ENCODE measurements at places on chromosomes 4 and X.

GRCh38 chrX:124665621-124666400 lies 319.4 kb downstream of the SH2D1A start:
- no peak for DNase-seq

DNA sequence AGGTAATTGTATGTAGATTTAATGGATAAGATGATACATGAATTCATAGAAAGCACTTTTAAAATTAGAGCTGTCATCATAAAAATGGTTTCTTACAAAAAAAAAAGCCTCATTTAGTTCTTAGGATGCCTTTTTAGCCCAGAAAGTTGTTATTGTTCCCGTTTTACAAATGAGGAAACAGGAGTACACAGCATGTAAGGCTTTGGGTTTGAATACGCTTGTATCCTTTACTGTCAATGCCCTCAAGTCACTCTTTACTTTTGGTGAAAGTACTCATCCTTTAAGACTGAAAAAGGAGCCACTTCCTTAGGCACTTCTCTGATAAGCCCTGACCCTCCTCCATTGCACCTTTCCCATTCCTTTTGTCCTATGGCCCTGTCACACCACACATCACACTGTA lies 4.9 kb downstream of the EREG start:
- DNase-seq, result no peak

GRCh38 chr4:2341911-2342652 lies 76.4 kb downstream of the ZFYVE28 start:
- no peak for DNase-seq

DNA sequence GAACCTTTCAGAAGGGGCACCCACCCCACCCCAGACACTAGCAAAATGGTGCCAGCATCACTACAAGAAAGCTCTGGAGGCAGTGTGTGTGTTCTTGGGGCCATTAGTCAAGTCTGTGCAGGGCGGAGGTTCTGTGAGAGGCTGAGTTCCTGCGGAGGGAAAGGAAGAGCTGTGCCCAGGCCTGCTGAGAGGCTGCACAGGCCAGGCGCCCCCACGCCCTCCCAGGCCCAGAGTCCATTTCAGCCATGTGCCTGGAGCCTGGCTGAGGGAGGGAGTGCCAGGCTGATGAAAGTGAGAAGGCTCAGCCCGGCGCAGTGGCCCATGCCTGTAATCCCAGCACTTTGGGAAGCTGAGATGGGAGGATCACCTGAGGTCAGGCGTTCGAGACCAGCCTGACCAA lies 90.0 kb downstream of the DCTD start:
- no peak for DNase-seq

- no peak for DNase-seq
Measured at GRCh38 chr4:123120473-123120872, 198.1 kb upstream of the NUDT6 start.

DNA sequence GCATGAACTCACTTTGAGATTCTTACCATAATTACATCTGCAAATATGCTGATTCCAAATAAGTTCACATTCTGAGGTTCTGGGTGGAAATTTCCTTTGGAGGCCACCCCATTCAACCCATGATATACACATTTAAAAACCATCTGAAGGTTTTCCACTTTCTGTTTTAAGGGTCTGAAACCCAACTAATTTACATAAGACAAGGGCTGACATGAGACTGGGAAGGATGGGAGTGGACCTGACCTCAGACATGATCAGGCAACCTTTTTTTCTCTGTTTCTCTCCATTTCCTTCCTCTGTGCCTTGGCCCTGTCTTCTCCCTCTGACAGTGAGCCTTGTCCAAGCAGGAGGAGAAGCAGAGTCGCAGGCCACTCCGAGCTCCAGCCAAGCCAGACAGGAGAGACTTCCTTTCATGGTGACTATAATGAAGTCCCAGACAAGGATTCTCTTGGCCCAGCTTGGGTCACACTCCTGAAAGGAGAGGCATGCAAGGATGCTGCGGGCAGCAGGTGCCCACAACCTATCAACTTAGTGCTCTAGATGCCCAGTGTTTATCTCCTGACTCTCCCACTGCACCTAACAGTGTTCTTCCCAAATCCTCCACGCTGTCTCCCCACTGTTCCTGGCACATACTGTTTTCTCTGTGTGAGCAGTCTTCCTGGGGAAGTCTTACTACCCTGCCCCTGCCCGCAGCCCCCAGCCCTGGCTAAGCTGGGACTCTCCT lies 39.9 kb downstream of the MSX1 start:
- no peak for DNase-seq

DNA sequence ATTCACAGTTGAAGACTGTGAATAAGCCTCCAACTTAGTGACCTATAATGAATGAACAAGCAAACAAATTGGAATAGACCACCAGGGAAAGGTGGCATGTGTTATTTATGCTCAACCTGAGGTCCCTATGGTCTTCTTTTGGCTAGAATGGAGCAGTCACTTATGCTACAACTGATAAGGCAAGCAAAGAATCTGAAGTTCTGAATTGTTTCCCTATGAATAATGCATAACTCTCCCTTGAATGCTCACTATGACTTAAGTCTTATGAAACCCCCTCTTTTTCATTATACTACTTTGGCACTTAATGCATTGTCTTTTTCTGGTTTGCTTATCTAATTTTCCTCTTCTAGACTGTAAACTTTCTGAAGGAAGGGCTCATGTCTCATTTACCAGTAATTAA lies 2.6 kb downstream of the GIMD1 start:
- no peak for DNase-seq

- peak; percentile 75 for DNase-seq
Measured at GRCh38 chr4:14856062-14856933, 146.0 kb upstream of the CPEB2 start.

DNA sequence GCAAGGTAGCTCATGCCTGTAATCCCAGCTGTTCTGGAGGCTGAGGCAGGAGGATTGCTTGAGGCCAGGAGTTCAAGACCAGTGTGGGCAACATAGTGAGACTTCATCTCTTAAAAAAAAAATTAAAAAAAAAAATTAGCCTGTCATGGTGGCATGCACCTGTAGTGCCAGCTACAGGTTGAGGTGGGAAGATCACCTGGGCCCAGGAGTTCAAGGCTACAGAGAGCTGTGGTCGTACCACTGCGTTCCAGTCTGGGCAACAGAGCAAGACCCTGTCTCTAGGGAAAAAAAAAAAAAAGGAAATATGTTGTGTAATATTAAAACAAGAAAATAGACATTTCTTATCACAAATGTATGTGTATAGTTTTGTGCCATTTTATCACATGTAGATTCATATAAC lies 97.8 kb downstream of the LARP1B start:
- no peak for DNase-seq

DNA sequence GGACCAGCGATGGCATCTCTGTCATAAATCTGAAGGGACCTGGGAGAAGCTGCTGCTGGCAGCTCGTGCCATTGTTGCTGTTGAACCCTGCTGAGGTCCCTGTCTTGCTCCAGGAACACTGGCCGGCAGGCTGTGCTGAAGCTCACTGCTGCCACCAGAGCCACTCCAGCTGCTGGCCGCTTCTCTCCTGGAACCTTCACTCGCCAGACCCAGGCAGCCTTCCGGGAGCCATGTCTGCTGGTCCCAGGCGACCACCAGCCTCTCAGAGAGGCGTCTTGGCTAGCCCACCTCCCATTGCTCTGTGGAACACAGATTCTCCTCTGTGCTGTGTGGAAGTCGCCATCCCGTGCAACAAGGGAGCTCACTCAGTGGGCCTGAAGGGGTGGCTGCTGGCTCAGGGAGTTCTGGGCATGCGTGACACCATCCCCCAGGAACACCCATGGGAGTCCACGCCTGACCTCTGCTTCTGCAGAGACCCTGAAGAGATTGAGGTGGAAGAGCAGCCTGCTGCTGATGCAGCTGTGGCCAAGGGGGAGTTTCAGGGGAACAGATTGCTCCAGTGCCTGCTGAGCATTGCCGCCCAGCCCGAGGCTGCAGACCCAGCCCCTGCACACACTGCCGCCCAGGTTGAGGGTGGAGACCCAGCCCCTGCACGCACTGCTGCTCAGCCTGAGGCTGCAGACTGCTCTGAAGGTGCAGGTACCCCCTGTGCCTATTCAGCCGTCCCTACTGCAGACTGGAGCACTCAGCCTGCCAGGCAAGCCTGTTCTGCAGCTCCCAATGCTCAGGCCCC lies 33.1 kb upstream of the CYP4V2 start:
- DNase-seq, result no peak

DNA sequence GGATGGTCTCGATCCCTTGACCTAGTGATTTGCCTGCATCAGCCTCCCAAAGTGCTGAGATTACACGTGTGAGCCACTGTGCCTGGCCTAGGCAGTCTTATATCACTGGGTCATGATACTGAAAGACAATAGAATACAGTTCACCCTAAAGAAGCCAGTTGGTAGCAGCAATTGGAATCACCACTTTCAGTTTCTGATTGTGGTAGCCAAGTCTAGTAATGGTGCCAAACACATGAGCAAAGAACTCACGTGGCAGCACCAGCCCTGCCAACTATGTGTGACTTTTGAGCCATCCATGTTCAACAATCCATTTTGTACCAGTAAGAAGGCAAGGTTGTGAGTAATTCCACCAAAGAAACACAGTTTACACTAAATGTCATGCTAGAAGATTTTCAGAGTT lies 548.4 kb downstream of the KLHL13 start:
- DNase-seq, result no peak

GRCh38 chr4:17323554-17324385 lies 188.1 kb downstream of the QDPR start:
- no peak for DNase-seq

DNA sequence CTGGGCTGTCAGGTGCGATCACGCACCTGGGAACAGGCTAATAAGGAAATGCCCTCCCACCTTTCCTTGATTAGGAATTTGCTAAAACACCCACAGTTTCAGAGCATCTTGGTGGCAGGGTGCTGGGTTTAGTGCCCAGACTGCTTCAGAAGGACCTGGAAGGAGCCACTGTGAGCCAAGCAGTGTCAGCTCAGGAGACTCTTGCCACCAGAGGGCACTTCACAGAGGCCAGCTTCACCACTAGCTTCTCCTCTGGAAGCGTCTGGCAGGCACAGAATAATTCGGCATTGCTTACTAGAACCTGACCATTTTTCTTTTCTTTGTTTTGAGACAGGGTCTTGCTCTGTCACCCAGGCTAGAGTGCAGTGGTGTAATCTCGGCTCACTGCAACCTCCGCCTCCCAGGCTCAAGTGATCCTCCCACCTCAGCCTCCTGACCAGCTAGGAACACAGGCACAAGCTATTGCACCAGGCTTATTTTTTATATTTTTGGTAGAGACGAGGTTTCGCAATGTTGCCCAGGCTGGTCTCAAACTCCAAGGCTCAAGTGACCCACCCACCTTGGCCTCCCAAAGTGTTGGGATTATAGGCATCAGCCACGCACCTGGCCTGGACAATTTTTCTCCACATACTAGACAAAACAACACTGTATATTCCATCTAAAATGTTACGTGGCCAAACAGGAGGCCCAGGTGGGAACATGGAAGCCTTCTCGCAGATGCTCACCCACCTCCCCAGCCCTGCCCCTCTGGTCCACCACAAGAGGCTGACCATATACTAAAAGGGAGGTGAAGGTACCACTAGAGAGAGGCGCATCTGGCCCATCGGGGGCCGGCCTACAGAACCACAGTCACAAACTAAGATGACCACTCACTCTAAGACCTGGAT lies 14.1 kb downstream of the NOP14 start:
- no peak for DNase-seq

- no peak for DNase-seq
Measured at GRCh38 chrX:47091149-47091775, 13.0 kb downstream of the RGN start.

GRCh38 chrX:94361241-94361640 lies 687.2 kb downstream of the FAM133A start:
- no peak for DNase-seq

- no peak for DNase-seq
Measured at GRCh38 chrX:98263135-98263534, 1379.4 kb downstream of the RPA4 start.

- no peak for DNase-seq
Measured at GRCh38 chrX:5388087-5388486, 840.6 kb downstream of the NLGN4X start.

- no peak for DNase-seq
Measured at GRCh38 chr4:136934601-136935000, 597.7 kb downstream of the PCDH18 start.

- no peak for DNase-seq
Measured at GRCh38 chr4:978957-979701, 5.8 kb upstream of the DGKQ start.

- no peak for DNase-seq
Measured at GRCh38 chrX:154058214-154058997, 38.7 kb upstream of the IRAK1 start.

GRCh38 chrX:100700809-100701208 lies 31.1 kb downstream of the SYTL4 start:
- no peak for DNase-seq

- peak; percentile 82 for DNase-seq
Measured at GRCh38 chrX:41085512-41085877, 250 bp downstream of the USP9X start.

GRCh38 chrX:6291444-6291843 lies 62.8 kb upstream of the NLGN4X start:
- DNase-seq, result no peak

GRCh38 chrX:460823-461640 lies 74.3 kb upstream of the PPP2R3B start:
- no peak for DNase-seq

- DNase-seq, result no peak
Measured at GRCh38 chrX:46831765-46832327, 5.0 kb upstream of the RP2 start.

DNA sequence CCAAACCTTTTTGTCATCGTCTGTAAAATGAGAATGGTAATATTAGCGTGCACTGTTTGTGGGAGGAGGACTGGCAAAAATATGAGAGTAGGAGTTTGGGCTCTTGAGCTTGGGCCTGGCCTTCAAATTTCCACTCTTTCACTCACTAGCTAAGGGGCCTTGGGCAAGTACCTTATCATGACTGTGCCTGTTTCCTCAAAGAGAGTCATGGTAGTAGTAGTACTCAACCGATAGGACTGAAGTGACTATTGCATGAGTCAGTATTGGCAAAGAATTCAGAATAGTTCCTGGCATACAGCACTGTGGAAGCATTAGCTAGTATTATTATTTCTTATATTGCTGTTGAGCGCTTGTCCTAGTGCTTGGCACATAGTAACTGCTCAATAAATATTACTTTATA lies 16.0 kb upstream of the RBM3 start:
- no peak for DNase-seq

GRCh38 chr4:131603705-131604104 lies 1545.4 kb upstream of the PCDH10 start:
- no peak for DNase-seq

DNA sequence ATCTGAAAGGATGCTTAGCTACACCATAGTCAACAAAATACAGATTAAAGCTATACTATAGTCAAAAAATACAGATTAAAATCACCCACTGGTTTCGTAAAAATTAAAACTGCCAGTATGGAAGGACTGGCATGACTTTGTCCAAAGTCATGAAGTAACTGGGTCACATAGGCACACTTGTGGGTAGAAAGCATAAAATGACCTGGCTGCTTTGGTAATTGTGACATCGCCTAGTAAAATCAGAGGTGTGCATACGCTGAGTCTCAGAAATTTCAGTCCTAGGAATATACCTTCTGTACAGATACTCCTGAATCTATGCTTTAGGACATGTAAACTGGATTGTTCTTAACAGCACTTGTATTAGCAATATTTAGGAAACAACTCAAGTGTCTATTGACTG lies 28.1 kb downstream of the CLNK start:
- no peak for DNase-seq
